ENCODE measurements at places on chromosomes 4 and X. TPM values are rescaled to one million over a fixed set of nuclear protein-coding genes. Genes with fewer than 3 reads are reported as not detected.

The ETDB gene
- total RNA-seq, result not detected

The SLITRK4 gene
- total RNA-seq, result 0.46 TPM

The ZNF630 gene
- total RNA-seq, result 3.8 TPM

The MYOZ2 gene
- total RNA-seq, result 0.49 TPM

The ABCG2 gene
- total RNA-seq, result 1.6 TPM

The BMPR1B gene
- total RNA-seq, result 1.1 TPM

The THAP9 gene
- total RNA-seq, result 3.5 TPM

The EDA2R gene
- 0.70 TPM for total RNA-seq

The GYPE gene
- 4.7 TPM for total RNA-seq

DNA sequence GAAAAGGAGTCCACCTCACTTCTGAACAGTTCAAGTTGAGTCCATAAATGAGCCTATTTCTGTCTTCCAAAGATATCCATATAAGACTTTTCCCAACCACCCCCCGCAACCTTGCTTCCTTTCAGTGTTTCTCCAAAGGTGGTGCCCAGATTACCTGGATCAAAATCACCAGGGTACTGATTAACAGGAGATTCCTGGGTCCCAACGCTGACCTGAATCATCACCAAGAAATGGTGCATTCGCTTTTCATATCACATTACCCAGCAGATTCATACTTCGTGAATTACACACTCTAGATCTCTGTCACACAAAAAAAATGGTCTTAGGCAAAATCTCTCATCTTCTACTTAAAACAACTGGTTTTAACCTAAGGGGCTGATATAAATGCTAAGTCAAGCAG, 2.1 kb upstream of the GALNT7 start:
- no peak for DNase-seq

DNA sequence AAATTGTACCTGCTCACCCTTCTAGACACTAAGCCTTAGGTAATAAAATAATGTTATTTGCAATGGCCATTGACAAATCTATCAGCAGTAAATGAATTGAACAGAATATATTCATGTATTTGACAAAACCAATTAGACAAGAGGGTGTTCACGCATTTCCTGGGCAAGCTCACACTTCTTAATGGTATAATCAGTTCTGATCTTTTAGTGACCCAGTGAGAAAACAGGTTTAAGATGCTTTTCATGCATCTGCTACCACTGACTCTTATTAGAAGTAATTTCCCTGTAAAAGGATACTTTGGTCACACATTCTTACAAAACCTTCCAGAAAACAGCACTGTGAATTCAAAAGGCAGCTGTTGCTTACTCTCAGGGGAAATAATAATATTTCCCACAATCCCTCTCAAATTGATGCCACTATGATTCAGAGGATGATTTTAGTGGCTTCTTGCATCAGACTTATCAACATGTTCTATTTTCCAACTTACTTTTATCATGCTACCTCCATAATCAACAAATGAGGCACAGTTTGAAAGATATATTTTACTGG, 313.9 kb upstream of the NWD2 start:
- DNase-seq, result no peak

GRCh38 chr4:147244786-147245185, 236.1 kb upstream of the EDNRA start:
- no peak for DNase-seq

GRCh38 chrX:67545036-67545821, 1.4 kb downstream of the AR start:
- DNase-seq, result peak; percentile 69

GRCh38 chr4:151195801-151196200, 81.2 kb upstream of the PRSS48 start:
- no peak for DNase-seq

DNA sequence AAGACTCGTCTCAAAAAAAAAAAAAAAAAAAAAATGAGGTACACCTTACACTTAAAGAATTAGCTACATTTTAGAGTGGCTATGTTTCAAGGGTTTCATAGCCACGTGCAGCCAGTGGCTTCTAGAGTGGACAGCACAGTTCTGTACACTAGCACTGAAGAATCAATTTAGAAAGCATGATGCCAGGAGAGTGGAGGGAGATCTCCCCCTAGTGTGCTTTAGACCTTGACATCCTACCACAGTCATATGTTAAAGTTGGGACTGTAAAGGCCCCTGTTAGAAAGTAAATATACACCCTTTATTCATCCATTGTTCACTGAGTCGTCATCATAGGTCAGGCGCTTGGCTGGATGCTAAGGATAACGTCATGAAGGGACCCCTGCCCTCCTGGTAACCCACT, 179.4 kb downstream of the QDPR start:
- DNase-seq, result no peak

- no peak for DNase-seq
These were observed 211.5 kb downstream of the CHRDL1 start for GRCh38 chrX:110584083-110584482.

DNA sequence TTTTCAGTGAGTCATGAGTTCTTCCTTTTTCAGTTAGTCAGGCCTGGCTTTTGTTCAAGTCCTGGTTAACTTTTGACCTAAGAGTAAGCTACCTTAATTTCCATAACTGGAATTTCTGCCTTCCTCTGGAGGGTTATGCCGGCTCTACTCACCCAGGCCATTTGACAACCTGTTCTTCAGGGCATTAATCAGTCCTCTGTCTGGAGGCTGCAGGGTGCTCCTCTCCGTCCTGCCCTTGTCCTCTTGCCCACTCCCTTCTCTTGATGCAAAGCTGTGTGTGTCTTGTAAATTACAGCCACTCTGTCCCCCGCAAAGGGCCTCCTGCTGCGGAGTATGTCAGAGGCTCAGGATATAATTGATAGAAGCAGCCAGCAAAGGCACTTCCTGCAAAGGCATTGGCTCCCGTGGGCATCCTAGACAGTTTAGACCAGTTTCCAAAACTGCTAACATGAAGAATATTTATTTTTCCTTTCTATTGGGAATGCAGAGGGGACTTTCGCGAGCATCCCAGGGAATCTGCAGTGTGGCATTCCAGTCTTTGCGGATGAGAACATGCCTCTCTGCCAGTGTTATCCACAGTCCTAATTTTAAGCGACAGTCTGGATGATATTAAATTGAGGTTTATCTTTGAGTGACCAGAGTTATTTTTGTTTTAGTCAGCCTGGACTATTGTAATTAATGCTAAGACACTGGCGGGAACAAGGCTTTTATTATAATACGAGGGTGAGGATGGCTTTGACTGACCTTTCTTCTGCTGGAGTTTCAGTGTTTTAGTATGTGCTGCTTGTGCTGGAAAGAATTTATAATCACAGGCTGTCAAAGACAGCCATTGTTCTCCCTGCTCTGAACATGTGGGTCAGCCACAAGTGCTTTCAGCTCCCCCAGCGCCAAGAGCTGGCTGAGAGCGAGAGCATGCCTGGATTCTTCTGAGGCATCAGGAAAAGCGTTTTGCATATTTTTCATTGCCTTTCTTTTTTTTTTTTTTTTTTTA, 74.2 kb downstream of the LIMCH1 start:
- DNase-seq, result no peak

- DNase-seq, result no peak
These were observed 474.8 kb downstream of the PDGFC start for GRCh38 chr4:156496797-156497196.

- DNase-seq, result no peak
These were observed 57.6 kb downstream of the TNIP2 start for GRCh38 chr4:2698504-2698903.

- no peak for DNase-seq
These were observed 41.9 kb downstream of the HADH start for GRCh38 chr4:108031427-108032083.

DNA sequence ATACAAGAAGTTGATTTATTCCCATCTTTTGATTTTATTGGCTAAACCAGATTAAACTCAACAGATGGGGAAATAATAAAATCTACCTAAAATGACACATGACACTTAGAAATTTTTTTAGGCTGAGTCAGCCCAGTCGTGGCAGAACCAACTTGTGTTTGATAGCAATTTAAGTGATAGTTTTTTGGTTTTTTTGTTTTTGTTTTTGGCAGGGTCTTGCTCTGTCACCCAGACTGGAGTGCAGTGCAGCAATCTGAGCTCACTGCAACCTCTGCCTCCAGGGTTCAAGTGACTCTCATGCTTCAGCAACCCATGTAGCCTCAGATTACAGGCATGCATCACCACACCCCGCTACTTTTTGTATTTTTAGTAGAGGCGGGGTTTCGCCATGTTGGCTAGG, 370.3 kb upstream of the NOCT start:
- DNase-seq, result no peak

GRCh38 chrX:67094061-67094460, 449.8 kb upstream of the AR start:
- no peak for DNase-seq

DNA sequence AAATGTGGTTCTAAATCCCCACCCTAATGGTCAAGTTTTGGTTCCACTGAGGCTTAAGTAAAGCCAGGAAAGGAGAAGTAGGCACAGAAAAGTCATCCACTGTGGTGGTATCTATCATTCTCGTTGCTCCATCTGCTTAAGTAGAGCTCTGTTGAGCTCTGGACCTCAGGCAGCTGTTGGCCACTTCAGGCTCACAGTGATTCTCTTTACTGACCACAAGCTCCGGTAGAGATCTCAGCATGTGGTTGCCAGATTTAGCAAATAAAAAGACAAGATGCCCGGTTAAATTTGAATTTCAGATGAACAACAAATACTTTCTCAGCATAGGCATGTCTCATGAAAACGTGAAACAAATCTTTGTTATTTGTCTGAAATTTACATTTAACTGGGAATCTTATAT, 132.3 kb upstream of the PTCHD1 start:
- DNase-seq, result no peak

DNA sequence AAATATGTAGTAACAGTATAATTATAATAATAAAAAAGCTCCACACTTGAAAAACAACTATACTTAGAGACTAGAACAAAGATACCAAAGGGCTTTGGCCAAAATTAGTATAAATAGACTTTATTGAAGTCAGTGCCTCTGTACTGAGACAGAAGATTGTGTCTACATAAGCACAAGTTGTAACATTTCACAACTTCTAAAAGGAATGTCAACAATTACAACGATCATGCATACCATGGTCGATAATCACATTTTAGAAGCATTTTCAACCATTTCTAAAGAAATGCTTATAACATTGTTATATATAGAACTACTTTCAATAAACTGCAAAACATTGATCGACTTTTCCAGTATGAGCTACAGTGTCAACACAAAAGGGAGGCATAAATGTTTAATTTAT, 57.0 kb downstream of the DHX15 start:
- DNase-seq, result no peak

Measured in spleen (tissue), 13 donors.